ENCODE measurements at places on chromosomes 2 and 18.
A peak's percentile ranks its signal among the peaks of the same experiment; 100 is the strongest.

- no peak for DNase-seq
Observed at GRCh38 chr2:18299423-18300212, 260.8 kb downstream of the RDH14 start.

DNA sequence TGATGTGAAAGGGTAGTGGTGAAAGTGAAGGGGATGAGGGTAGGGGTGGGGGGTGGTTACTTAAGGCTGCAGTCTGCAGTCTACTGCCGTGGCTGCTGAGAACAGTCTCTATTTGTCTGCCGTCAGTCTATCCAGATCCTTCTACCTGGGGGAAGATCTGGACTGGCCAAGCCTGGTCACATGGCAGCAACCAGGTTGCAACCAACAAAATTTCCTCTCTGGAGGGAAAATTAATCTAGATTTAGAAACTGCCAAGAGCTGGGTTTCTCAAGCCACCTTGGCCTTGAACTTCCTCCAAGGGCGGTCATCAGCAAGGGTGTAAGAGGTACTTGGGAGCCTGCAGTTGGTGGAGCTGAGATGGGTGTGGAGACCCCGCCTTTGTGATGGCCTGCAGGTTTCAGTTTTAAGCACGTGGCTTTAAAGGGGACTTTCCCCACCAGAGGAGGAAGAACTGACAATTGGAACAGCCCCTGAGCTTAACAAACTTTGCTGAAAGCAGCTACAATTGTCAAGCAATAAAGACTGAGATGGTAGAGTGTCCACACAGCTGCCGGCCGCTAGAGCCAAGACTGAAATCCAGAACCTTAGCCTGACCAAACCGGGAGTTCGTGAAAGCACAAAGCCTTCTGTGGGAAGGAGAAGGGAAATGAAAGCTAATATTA is 31.4 kb upstream of the KCMF1 start:
- DNase-seq, result peak; percentile 63

DNA sequence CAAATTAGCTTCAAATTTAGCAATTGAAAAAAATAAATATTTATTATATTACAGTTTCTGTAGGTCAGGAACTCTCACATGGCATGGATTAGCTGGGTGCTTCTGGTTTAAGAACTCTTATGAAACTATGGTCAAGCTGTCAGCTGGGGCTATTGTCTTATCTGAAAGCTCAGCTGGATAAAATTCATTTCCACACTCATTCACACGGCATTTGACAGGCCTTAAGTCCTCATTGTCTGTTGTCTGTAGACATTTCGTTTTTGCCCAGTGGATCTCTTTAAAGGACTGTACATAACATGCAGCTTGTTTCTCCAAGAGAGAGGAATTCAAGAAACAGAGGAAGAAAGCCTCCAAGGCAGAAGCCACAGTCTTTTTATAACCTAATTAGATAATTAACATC is 1556.8 kb upstream of the SLC39A10 start:
- no peak for DNase-seq

DNA sequence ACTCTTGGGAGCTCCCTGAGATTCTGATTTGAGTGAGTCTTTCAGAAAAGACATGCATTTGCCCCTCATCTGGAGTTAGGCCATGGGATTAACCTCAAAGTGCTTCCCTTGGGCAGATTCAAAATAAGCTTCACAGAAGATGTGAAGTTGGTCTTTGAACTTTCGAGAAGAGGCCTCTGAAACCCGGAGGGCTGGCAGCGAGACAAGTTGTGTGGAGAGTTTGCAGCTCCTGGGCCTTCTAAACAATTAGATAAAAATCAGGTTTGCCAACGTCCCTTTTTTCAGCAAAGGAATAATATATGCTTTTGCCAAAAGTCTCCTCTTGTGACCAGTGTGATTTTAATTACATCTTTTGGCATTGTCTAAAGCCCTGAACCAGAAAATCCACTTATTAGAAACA is 489.7 kb downstream of the SOX11 start:
- DNase-seq, result no peak

DNA sequence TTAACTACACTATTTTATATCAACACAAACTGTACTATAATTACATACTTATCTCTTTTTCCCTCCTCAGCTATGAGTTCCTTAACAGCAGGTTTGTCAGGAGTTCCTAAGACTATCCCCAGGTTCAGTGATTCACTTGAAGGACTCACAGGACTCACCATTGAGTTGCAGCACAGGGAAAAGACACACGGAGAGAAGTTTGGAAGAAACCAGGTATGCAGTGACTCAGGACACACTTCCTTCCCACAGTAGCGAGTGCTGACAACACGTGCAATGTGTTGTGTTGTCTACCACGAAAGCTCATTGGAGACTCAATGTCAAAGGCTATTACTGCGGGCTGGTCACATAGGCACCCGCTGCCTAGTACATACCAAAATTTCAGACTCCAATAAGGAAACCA is 32.0 kb downstream of the MGAT4A start:
- no peak for DNase-seq

DNA sequence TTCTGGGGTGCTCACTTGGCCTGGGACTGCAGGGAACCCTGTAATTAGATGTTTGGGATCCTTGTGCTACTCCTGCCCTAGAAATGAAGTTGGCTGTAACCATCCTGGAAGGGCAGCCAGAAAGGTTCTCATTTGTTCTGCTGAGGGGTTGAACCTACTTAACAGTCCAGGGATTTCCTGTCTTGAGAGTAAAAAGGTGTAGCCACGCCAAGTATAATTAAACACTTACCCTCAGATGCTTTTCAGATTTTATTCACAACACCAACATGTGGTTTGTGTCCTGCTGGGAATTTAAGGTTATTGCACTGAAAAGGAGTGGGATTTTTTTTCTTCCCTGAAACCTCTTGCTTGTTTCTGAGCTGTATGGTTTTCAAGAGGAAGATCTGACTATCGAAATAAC is 222.4 kb upstream of the APCDD1 start:
- no peak for DNase-seq
